Activated naive CD4-positive, alpha-beta T cell treated with anti-CD3 and anti-CD28 coated beads for 36 hours (primary cell): ENCODE measurements at places on chromosomes 2 and 18.

GRCh38 chr2:80473069-80473468 is 168.5 kb upstream of the LRRTM1 start:
- DNase-seq, result no peak

GRCh38 chr2:201618744-201619662 is 24.3 kb downstream of the TMEM237 start:
- no peak for DNase-seq

DNA sequence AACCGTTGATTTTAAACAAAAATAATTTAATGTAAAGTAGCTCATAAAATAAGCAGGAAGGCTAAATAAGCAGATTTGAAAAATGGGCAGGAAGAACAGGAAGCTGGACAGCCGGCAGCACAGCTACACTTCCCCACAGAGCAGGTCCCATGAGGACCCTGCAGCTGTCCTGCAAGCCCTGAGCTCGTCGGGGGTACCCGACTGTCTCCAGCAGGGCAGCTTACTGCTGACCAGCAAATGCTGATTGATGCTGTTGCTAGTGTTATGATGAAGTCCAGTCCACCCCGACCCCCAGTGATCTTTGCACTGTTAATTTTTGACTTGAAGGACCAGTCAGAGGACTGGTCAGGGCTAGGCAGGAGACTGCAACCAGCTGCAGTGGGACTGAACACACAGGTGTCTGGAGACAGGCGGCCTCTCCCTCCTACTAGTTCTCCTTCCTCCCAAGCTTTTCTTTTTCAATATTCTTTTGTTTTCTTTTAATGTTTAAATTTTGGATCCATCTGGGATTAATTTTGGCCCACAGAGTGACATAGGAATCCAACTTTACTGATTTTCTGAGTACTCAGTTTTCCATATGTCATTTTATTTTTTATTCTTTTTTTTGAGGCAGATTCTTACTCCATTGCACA is 27.7 kb downstream of the POLE4 start:
- no peak for DNase-seq

GRCh38 chr2:188746727-188747126 is 227.4 kb upstream of the COL3A1 start:
- no peak for DNase-seq

DNA sequence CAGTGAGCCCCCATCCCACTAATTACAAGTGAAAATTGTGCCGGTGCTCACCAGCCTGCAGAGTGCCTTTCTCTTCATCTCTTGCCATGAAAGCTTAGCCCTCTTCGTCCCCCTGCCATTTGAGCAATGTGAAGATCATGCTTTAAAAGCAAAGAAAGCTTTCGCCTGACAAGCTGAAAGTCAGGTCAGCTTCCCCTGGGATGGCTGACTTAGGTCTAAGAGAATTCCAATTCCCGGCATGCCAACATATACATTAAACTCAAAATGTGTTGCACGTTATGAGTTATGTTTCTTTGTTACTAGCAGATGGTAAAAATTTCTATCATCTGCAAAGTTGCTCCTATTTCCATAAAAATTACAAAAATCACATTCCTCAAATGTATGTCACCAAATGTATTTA is 129.8 kb downstream of the AFF3 start:
- no peak for DNase-seq

GRCh38 chr2:88659538-88659915 is 31.9 kb upstream of the RPIA start:
- no peak for DNase-seq

DNA sequence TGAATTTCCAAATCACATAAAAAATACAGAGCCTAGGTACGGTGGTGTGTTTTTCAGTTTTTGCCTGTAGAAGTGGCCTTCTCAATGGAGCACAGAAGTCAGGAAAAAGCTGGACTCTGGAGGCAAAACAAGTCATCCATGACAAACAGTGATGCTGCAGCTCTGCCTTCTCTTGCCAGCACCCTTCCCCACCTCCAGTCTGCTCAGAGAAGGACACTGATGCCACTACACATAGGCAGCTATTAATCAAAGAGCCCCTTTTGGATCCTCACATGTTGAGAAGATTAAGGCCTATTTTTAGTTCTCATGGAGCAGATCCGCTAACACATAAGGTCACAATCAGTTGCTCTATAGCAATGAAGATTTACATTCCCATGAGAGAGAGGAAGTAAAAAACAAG is 181.6 kb upstream of the GALNT5 start:
- no peak for DNase-seq

GRCh38 chr18:60292186-60292585 is 80.4 kb downstream of the MC4R start:
- no peak for DNase-seq

- DNase-seq, result no peak
Observed at GRCh38 chr2:144011553-144011952, 508.4 kb downstream of the ZEB2 start.

- DNase-seq, result no peak
Observed at GRCh38 chr2:118232796-118233195, 144.5 kb downstream of the INSIG2 start.

DNA sequence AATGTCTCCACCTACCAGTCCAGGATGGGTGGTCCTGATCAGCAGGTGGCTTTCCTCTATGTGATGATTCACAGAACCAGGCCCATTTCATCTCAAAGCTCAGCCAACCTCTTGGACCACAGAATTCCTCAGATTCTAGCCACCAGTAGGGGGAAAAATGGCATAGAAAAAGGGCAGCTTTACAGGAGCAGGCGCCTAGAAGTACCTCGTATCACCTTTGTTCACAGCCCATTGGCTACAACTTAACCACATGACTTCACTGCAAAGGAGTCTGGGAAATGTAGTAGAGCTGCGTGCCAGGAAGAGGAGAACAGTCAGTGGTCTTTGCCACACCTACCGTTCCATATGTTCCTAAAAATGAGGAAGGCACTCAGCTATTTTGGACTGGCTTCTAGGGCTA is 62.8 kb upstream of the DTNA start:
- no peak for DNase-seq

- no peak for DNase-seq
Observed at GRCh38 chr2:1936427-1936980, 192.2 kb upstream of the PXDN start.

GRCh38 chr18:76467371-76468190 is 27.5 kb downstream of the ZNF516 start:
- peak; percentile 19 for DNase-seq

DNA sequence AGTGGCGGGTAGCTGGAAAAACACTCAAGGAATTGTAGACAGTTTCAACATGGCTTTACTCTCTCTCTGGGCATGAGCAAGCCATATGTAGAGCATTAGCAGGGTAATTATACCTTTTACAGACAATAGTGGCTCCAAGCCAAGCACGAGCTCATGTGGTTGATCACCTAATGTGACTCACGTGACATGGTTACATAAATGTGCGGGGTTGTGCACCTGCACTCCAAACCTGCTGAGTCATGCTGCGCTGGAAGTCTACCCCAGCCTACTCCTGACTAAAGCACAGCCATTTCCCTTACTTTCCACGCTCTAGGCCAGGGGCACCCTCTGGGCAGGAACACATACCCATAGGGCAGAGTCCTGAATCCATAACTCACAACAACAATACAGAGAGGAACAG is 232.8 kb downstream of the MBD5 start:
- no peak for DNase-seq

- no peak for DNase-seq
Observed at GRCh38 chr2:63023444-63023843, 27.2 kb upstream of the OTX1 start.

DNA sequence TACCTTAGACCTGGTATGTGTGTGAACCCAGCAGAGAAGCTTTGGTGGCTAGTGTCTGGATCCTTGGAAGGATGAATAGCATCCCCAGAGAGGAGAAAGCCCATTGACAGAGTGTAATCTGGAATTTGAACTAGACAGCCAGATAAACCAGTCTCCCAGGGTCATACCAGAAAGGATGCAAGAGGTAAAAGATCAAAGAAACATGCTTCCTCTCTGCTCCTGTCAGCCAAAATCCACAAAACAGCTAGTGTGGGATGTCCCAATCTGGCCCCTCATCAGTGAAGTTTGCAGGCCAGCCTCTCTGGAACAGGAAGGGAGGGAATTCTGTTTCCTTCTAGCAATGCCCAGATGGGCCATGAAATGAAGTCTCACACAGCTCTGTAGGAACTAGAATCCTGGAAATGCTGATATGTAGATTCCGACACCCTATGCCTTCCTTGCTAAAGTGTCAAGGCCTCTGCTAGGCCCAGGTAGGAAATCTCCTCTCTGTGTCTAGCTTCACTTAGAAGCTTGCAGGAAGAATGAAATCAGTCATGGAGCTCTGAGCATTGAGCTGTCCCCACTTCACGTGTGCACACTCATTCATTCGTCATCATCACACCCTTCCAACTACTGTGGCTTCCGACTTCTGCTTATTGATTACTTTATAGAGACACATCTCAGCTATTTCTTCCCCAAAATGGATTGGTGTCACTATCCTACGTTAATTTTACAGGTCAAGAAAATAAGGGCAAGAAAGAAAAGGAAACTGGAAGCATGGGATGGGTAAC is 38.0 kb downstream of the EVA1A start:
- DNase-seq, result no peak

DNA sequence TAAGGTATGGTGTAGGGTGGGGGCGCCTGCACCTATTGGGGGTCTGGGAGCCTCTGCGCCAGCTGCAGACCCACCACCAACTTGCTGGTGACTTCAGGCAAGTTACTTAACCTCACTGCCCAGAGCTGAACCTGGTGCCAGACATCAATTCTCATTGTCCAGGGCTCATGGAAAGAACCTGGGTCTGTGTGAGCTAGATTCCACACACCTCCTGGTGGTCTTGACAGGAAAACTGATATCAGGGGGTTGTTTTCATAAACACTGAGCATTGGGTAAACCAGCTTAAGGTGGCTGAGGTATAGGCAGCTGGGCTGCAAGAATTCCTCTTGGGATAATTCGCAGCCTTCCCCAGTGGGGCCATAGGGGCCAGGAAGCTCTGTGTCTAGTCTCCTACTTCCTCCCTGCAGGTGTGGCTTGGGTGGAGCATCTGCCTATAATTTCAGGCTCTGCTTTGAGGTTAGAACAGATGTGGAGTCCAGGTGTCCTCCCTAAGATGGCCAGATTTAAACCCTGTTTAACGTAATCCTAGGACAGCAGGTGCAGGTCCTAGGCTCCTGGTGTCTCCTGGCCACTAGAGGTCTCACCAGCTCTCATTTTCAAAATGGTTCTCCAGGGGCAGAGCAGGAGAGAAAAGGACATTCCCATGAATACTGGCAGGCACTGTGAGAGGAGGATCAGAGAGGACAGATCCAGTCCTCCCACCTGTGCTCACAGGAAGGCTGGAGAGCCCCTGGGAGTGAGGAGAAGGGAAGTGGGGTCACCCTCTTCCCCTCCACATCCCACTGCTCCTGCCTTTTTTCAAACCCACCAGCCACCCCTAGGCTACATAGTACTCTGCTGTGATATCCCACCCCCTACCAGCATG is 100.4 kb upstream of the SMAD2 start:
- DNase-seq, result peak; percentile 49

DNA sequence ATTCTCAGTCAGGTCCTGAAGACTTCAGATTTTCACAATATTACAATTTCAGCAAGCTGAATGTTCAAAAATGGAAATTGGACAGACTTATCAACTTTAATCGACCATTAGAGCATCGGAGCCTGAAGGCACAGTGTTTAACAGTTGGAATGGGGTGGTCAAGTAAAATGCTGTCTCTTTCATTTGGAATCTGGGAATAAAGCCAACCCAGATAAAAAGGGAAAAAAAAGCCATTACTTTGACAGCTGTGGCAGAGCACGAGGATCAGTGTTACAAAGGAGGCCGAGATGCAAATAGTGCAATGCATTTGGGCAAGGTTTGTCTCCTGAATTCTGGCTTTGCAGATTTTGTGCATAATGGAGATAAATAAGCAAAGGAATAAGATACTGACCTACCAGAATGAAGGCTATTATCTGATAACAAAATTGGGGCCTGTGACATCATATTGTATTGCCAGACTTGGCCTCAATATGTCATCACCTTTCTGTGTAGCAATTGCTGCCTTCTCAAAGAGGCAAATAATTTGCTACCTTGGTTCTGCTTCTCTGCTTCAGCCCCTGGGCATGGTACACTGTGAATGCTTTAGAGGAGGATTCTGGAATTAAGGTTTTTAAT is 277.5 kb upstream of the KLHL29 start:
- no peak for DNase-seq

DNA sequence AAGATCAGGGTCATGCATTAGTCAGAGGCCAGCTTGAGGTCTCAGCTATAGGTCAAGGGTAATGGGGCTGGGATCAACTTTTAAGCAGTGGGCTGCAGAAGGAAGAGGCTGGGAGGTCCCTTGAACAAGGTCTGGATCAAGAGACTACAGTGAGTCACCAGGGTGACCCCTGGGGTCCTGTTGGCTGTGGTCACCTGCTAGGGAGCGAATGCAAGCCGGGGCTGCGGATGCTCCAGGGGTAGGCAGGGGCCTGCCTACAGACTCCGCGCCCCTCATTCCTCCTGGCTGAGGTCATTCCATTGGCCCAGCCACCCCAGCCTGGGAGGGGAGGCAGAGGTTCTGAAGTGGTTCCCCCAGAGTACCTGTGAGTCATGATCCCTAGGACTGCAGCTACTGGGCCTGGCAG is 110.4 kb downstream of the CYP26B1 start:
- no peak for DNase-seq

DNA sequence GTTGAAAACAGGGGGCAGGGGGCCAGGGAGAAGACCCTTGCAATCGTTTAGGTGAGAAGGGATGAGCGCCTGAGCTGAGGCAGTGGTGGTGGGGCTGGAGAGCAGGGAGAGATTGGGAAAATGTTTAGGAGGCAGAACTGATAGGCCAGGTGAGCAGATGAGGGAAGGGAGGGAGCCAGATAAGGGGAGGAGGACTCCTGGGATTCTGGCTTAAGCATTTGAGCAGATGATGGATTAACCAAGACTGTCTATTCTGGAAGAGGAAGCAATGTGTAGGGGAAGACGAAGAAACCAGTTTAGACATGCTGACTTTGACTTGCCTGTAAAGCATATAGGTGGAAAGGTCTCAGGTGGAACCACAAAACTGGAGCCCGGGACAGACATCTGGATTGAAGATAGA is 49.9 kb upstream of the ASPRV1 start:
- DNase-seq, result no peak
